Vagina (tissue), 2 donors: ENCODE measurements at places on chromosomes 1 and 21.

DNA sequence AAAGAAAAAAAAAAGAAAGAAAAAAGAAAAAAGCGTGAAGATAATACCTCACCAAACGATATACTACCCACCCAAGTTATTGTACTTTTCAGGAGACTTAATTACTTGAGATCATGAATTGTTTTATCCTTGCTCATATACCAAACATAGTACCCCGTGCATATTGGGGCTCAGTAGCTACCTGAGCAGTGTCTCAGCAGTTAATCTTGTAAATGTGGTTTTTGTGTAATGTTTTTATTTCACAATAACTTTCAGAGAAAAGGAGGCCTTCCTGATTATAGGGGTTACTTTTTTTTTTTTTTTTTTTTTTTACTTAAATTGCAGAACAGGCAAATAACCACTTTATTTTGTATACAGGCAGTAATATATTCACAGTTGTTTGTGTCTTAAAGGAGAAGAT is 80.3 kb downstream of the OSBPL9 start:
- DNase-seq, result no peak

GRCh38 chr1:53951697-53952096 is 5.5 kb downstream of the LRRC42 start:
- DNase-seq, result no peak

DNA sequence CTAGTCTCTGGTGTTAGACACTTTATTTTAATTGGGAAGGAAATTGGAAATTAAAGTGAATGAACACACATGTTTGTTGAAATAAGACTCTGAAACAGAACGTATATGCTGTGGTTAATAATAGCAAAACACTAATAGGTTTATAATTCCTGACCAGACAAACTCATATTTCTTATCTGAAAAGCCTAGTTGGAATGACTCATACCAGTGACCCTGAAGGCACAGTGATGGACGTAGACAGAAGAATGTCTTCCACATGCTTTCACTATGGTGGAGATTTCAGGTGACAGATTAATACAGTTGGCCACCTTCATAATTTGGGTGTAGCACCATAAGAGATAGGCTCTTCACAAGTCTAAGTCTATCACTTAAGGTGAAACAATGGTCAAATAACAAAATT is 83.0 kb upstream of the COL11A1 start:
- no peak for DNase-seq

DNA sequence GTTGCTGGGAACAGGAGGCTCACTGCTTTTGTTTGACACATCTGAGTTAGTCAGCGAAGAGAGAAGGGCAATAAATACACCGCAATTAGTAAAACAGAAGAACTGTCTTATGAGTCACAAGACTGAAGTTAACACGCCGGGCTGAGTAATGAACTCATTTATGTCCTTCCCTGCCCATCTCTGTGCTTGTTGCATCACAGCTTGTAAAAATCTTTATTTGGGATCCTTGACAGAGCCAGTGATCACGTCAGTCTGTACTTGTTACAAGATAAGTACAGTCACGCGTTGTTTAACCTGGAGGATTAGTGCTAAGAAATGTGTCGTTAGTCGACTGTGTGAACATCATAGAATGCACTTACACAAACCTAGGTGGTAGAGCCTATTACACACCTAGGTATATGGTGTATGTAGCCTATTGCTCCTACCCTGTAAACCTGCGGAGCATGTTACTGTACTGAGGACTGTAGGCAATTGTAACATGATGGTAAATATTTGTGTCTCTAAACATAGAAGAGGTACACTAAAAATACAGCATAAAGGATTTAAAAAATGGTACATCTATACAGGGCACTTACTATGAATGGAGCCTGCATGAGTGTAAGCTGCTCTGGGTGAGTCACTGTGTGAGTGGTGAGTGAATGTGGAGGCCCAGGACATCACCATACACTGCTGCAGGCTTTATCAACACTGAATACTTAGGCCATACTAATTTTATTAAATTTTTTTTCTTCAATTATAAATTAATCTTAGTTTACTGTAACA is 272.2 kb downstream of the TNR start:
- no peak for DNase-seq

GRCh38 chr1:57983441-57983840 is 559.6 kb upstream of the DAB1 start:
- DNase-seq, result no peak

GRCh38 chr1:93665015-93665414 is 16.6 kb downstream of the BCAR3 start:
- peak; percentile 67 for DNase-seq

GRCh38 chr1:246519514-246519913 is 12.4 kb upstream of the SMYD3 start:
- DNase-seq, result no peak

DNA sequence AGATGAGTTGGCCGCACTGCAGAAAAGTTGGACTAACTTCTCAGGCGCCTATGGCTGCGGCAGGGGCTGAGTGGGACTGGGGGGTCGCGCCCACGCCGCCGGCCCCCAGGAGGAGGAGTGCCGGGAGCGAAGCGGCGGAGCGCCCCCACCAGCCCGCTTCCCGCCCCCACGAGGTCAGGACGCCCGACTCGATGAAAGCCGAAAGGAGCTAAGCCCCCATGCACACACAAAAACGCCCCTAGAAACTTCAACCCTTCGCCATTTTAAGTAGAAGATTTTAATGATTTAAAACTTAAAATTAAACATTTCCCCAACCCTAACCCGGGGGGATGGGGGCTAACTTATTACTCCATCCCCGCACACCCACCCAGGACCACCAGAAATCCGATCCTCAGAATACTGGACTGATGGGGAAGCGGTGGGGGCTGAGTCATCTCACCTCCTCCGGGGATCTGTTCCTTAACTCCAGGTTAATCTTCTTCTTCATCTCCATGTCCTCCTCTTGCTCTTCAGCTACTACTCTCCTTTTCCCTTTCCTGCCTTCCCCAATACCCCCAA is 539 bp downstream of the ANP32E start:
- DNase-seq, result no peak

- DNase-seq, result no peak
These were observed 31.1 kb upstream of the SLC45A3 start for GRCh38 chr1:205711105-205712048.

GRCh38 chr1:184843732-184844495 is 89.3 kb upstream of the EDEM3 start:
- DNase-seq, result no peak

DNA sequence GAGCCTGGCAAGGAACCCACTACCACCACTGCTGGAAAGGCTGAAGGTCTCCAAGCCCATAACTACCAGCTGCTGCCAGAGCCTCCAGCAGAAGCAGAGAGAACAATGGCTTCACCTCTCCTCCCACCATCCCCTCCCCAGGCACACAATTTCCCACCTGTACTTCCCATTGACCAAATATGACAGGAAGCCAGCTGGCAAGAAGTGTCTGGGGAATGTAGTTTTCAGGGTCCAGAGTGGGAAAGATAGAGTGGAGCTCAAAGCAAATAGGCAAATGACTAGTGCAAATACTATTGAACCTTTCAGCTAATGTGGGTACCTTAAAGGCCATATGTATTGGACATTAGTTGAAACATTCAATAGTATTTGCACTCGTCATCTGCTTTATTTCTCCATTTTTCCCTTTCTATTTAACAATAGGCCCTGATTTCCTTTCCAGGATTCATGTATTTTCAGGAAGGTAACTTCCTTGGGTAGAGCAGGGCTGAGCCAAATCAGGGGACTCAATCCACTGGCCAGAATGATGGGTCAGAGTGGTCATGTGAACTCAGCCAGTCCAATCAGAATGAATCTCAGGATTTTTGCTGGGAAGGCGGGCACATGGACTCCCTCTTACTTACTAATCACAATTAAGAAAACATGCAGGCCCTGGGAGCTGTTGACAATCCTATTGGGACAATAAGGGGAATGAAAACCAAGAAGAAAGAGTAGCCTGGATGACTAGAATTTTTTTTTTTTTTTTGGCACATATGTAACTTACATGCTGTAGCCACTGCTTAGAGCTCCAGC is 12.1 kb upstream of the NFYC start:
- no peak for DNase-seq

GRCh38 chr21:15552914-15553494 is 176.8 kb upstream of the USP25 start:
- DNase-seq, result no peak

- no peak for DNase-seq
These were observed 3.2 kb downstream of the IL23R start for GRCh38 chr1:67169496-67169895.

DNA sequence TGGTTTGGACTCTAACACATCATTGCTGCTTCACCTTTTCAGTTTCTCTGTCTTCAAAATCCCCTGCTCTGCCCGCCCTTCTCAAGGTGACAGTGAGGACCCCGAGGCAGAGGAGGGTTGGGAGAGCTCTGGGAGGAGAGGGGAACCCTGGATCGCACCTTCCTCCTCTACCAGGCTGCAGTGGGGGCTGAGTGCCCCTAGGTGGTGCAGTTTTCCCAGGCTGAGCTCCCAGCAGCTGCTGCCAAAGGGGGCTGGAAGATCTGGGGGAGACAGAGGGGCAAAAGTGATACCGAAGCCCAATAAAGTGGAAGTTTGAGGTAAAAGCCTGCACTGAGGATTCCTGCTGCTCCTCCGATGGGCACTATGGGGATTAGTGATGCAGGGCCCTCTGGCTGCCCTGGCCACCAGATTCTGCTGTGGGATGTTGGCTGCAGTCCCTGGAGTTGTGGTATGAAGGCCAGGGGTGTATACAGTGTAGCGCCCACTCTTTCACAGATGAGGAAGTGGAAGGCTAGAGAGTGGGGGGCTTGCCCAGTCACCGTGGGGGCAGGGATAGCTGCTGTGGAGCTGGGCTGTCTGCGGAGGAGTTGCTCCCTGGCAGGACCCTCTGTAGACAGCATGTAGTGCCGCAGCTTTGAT is 40.7 kb upstream of the SCMH1 start:
- no peak for DNase-seq

DNA sequence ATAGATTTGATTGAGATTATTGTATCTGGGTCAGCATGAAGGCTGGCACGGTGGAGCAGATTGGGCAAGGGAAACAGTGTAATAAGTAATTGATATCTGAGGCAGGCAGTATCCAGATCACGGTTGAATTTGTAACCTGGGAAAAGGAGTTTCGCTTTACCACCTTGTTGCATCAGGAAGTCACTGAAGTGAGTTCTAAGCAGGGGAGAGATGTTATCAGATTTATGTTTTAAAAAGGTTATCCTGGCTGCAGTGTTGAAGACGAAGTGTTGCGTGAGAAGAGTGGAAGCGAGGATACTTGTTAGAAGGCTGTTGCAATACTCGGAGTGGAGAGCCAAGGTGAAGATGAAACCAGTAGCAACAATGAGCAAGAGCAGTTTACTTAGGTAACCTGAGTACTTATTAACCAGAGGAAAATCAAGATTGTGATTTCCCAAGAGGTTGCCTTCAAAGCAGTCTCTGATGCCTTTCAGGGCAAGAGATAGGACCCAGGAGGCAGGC is 77.8 kb downstream of the LHX9 start:
- DNase-seq, result no peak

- peak; percentile 47 for DNase-seq
These were observed 17.3 kb upstream of the LRP8 start for GRCh38 chr1:53344921-53345838.

DNA sequence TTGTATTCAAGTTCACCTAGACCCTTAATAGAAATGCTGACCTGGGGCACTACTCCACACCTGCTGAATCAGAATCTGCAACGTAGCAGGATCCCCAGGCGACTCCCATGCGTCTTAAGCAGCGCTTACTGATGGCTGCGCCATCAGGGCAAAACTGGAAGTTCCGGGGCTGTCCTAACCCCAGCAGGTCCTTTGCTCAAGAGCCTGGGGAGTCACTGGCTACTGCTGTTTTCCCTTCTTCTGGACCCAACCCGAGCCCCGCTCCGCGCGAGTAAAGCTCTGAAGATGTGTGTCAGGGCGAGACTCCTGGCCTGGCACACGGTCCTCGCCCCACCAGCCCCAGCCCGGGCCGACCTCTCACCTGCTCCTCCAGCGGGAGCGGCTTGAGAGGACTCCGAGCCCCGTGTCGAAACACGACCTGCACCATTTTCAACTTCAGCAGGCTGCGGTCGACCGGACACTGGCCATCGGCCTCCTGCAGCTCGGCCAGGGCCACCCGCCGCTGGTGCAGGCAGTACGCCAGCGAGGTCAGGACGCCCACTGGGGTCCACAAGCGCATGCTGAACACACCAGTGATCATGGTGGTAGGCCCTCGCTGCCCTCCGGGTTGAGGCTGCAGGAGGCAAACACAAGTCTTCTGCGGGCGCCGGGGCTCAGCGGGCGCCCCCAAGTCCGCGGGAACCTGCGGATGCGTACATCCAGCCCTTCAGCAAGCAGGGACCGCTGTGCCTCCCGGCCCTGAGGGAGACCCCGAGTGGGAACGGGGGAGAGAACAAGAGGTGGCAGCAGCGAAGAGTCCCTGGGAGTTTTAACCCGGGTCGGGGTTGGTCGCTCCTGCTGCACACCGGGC is 630 bp downstream of the ACP6 start:
- DNase-seq, result no peak

DNA sequence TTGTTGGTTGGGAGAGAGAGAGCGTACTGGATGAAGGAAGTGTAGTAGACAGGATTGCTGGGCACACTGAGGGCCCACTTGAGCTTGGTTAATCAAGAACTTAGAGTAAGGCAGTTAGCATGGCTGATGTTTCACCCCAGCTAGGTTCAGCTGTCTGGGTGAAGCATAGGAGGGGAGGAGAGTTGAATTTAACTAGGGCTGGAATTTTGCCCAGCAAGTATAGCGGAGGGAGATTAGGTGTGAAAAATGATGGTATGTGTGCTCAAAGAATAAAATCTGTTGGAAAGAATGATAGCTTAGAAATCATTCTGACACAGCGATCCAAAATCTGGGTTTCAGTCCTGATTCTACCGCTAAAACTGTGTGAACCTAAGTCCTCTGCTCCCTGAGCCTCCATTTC is 461.5 kb upstream of the PROX1 start:
- no peak for DNase-seq

GRCh38 chr1:115306146-115306545 is 31.9 kb downstream of the NGF start:
- no peak for DNase-seq

- no peak for DNase-seq
These were observed 28.0 kb upstream of the DMRTB1 start for GRCh38 chr1:53431244-53431643.

- no peak for DNase-seq
These were observed 19.4 kb downstream of the HSD11B1 start for GRCh38 chr1:209723756-209724693.

DNA sequence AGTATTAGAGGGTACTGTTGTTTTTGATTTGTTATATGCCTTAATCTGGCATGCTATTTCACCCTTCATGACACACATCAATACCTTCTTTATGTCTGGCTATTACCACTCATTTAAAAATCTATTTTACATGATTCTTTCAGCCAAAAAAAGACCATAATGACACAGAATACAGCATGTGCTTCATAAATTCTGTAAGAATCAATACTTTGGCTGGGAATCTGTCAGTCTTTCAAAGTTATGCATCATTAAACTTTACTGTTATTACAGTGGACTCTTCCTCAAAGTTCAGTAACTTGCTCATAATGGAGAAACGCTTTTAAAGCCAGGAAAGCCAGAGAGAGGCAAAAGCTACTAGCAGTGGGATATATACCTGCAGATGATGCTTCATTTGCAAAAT is 247.2 kb upstream of the ADGRL2 start:
- no peak for DNase-seq
